ENCODE measurements at places on chromosomes 5 and 9.

GRCh38 chr9:122806661-122807060 is 6.7 kb downstream of the OR1K1 start:
- DNase-seq, result no peak

- DNase-seq, result no peak
Measured at GRCh38 chr9:73143711-73144328, 7.8 kb upstream of the ANXA1 start.

DNA sequence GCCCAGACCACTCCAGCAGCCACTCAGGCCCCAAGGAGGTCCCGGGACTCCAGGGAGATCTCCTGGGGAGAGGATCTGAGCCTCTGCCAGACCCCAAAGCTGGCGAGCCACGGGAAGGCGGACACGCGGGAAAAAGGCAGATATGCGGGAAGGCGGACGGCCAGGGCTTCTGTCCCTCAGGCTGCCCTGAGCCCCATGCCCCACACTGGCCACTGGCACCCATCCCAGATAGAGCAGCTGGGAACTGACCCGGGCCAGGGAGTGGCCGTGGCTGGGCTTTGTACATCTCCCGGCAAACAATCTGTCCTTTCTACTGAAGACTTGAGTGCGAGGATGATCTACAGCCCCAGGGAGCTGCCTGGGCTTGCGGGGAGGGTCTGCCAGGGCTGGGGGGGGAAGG is 21.1 kb upstream of the NOTCH1 start:
- no peak for DNase-seq

DNA sequence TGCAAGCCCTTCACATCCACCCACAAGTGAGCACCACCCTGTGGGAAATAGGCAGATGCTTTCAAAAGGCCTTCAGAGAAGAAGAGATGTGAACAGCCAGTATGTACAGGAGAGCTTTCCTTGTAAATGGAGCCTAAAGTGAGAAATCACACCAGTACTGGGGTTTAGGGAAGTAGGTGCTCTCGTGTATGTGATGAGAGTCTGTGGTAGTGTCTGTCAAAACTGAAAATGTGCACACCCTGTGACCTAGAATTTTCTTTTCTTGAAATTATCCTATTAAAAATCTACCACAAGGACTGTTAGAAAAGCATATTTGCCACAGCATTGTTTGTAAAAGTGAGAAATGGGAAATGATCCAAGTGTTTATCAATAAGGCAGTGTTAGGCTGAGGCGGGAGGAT is 16.6 kb downstream of the OTULINL start:
- DNase-seq, result no peak

DNA sequence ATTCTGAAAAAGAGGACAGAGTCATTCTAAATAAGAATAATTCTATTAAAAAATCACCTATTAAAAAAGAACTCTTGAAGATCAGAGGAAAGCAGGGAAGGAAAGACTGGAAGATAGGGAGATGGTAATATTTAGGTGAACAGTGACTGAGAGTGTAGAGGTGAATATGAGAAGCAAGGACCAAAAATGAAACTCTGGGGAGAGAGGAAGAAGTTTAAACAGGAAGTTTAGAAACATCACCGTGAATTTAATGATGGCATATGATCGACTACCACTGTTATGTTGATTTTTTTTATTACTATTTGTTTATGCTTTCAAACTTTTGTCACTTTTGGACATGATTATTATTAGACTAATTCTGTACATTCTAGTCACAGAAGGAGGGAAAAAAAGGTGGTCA is 1.7 kb upstream of the SPINK6 start:
- DNase-seq, result no peak

GRCh38 chr5:83360573-83360972 is 111.0 kb upstream of the VCAN start:
- DNase-seq, result no peak

Measured in CD4-positive, alpha-beta T cell treated with Interleukin-15 for 4 hours (primary cell).